ENCODE measurements at places on chromosomes 7 and 10. TPM values are rescaled to one million over a fixed set of nuclear protein-coding genes. Genes with fewer than 3 reads are reported as not detected.

GRCh38 chr7:70307544-70308106, 709.4 kb downstream of the AUTS2 start:
- no peak for DNase-seq

DNA sequence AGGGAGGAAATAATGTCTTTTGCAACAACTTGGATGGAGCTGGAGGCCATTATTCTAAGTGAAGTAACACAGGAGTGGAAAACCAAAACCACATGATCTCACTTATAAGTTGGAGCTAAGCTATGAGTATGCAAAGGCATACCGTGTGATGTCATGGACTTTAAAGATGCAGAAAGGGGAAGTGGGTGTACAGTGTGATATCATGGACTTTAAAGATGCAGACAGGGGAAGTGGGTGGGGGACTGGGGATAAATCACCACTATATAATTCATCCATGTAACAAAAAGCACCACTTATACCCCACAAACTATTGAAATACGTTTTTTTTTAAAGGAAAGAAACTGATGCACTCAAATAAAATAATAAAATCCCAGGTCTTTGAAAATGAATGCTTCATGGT, 29.5 kb downstream of the LYZL2 start:
- DNase-seq, result no peak

GRCh38 chr10:82660205-82660604, 785.2 kb downstream of the NRG3 start:
- no peak for DNase-seq

GRCh38 chr10:59266321-59266720, 89.9 kb downstream of the PHYHIPL start:
- DNase-seq, result no peak

GRCh38 chr7:16644636-16645592, 640 bp downstream of the ANKMY2 start:
- no peak for DNase-seq

GRCh38 chr7:34066411-34066810, 161.1 kb downstream of the BMPER start:
- no peak for DNase-seq

DNA sequence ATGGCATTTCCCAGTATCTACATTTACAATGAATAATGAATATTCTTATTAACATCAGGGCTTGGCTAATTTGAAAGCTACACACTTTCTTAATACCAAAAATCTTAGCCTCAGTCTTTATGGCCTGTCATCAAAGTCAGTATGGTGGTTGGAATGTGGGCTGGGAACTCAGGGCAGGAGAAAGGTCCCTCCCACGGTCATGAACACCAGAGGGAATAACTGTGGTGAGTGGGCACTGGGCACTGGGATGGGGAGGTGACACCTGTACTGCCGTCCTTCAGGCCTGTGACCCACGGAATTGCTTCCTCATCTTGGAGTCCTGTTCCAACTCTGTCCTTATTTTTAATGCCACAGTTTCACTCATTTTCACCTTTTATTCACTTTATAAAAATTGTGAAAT, 276.9 kb upstream of the PLPP4 start:
- DNase-seq, result no peak

DNA sequence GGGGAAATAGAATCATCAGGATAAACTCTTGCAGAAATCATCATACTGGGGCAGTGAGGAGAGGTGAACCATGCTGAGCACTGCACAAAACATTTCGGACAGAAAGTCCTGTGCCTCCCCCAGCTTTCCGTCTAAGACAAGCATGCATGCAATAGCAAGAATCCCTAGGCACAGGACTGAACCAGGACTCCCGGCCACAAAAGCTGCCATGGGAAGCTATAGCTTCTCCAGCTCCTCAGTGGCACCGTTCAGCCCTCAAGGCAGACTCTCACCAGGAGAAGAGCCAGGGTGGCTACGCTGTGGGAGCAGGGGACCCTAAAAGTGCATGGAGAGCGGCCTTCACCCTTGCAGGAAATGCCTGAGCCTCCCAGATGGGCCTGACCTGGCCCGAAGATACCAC, 70.8 kb downstream of the ASB13 start:
- DNase-seq, result no peak

DNA sequence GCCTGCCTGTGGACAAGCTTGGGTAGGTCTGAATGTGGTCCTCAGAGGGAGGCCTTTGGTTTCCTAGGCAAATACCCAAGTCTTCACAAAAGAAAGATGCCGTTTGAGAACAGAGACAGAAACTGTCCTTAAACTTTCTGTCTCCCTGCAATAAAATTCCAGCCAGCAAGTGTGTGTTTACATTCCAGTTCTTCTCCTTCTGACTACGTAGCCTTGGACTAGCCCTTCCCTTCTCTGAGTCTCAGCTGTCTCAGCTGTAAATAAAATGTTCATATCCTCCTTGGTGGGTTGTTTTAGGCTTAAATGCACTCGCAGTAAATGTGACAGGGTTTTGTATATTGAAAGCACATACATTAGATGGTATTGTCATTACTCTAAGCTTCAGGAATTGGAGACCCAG, 561.2 kb upstream of the MKI67 start:
- no peak for DNase-seq

DNA sequence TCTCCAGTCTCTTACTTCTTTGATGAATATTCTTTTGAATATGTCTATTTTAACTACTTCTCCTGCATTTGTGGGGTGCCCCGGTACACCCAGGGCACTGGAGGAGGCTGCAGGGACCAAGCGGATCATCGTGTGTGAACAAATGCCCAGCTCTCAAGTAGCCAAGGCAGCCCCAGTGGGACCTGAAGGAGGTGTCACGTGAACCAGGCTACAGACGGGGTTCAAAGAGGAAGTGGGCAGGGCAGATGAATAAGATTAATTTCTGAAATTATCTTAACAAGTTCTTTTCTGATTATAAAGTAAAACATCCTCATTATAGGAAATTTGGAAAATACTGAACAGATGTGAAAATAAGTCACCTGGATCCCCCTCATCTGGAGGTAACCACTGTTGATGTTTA, 78.4 kb upstream of the DUSP5 start:
- DNase-seq, result no peak

- DNase-seq, result peak; percentile 65
Observed at GRCh38 chr10:79260811-79261740, 86.2 kb upstream of the PPIF start.

DNA sequence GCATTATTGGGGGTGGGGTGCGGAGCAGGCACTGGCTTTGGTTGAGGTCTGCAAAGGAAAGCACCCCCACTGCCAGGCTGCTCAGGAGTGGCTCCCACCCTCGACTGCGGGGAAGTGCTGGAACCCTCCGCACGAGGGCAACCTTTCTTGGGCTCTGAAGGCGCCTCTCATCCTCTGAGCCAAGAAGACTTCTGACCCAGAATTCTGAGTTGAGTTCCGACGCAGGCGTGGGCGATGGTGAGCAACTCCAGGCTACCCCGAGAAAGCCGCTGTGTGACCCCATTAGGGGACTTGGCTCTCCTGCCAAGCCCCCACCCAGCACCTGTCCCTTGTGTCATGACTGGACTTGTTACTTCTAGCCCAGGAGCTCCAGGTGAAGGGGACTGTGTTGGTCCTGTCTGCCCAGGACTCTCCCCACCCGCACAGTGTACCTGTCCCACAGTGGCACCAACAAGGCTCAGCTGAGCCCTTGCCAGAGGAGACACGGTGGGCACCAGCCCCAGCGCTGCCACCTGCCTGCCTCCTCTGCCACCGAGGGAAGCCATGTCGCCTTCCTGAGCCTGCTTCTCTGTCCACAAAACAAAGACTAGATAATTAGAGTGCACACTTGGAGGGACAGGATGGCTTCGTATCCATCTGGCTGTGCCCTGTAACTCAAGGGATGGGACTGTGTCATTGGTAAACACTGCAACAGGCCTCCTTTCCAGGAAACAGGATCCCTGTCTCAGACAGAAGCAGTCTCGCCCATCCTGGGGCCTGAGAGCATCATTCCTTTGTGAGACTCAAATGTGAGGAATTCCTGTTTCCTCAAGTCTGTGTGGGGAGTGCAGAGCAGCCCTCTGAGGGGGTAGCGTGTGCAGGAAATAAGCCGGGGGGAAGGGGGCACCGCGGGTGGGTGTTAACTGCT, 128.8 kb downstream of the LHPP start:
- DNase-seq, result no peak

DNA sequence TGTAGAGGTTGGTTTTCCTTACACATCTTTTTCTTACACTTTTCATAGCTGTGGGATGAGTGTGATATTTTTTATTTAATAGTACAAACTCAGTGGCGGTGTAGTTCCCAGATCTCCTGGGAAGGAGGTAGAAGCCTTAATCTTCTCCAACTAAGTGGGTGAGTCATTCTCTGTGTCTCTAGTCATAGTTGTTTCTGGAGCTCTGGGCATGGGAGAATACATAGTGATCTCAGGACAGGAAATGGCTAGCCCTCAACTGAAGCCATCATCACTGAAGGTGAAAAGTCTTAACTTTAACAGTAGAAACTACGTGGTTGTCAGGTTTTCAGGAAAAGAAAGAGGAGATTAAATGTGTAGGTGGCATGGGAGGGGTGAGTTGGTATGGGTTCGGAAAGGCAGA, 319.4 kb upstream of the FZD8 start:
- DNase-seq, result no peak

GRCh38 chr7:154553711-154554265, 449.1 kb downstream of the PAXIP1 start:
- no peak for DNase-seq

- no peak for DNase-seq
Observed at GRCh38 chr7:54292171-54292925, 249.8 kb upstream of the VSTM2A start.

- DNase-seq, result no peak
Observed at GRCh38 chr7:143250822-143251221, 12.4 kb upstream of the GSTK1 start.

DNA sequence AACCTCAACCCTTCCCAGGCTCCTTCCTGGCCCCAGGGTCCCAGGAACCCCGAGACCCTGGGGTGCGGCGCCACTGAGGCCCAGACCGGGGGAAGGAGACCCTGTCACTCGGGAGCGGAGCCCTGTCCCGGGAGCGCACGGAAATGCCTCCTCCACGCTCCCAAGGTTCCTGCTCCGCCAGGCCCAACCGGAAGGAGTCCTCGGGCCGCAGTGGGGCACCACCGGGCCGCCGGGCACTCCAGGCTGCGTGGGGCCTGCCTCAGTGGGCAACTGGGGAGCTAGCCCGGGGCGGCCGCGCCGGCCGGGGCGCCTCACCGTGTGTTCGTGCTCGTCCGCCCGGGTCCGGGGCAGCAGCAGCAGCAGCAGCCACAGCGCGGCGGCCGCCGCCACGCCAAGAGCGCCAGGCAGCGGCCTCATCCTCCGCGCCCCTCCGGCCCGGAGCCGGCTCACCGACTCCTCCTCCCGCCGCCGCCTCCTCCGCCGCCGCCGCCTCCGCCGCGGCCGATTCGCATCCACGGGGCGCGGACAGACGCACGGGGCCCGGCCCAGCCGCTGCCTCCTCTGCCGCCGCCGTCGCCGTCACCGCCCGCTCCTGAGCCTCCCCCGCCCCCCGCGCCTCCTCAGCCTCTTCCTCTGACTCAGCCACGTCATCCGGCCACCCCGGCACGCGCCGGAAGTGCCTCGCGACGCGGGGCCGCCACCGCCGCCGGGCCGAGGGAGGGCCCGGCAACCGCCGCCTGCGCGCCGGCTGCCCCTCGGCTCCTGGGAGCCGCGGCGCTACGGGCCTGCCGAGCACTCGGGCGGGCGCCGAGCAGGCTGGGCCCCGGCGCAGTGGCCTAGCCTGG, at the start of gene TM9SF3:
Gene TM9SF3 (minus strand): TSS at position 594 of the 845 bp plus-strand sequence. CDS start 177 bp downstream, at position 417.
- DNase-seq, result peak; percentile 82

GRCh38 chr7:158450476-158451124, 137.0 kb downstream of the PTPRN2 start:
- no peak for DNase-seq

DNA sequence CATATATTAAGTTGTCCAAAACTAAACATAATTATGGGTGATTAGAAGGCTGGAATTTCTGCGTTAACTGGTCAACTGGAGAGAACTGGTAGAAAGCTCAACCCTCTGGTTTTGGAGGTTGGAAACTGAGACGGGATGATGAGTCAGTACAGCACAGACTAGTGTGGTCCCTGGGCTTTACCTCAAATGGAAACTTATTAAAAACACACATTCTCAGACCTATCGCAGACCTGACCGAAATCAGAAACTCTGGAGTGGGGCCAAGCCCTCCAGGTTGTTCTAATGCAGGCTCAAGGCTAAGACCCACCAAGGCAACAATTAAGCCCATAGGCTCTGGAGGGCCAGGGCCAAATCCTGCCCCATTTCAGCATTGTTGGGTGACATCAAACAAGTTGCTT, 136.9 kb downstream of the KCNMA1 start:
- no peak for DNase-seq

DNA sequence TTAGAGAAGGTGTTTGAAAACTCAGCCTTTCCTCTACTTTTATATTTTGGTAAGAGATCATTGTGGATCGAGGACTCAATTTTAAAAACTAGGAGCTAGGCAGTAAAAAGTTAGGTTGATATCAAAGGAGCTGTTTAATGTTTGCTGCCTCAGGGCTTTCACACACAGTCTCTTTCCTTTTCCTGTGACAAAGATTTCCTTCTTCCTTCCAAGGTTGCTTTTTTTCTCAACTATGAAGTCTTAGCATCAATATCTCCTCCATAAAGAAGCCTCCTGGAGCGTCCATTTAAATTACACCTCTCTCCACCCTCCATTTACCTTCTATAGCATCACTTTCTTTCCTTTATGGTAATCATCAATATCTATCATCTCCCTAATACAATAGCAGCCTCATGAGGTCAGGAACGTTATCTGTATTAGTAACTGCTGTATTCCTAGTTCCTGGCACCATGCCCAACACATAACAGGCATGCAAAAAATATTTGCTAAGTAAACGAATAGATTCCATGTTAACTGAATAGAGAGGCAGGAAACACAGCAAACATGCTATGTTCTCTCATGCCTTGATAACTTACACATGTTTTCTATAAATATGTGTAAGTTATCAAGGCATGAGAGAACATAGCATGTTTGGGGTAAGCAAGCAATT, 48.5 kb downstream of the GNAT3 start:
- no peak for DNase-seq

GRCh38 chr10:32073659-32074058, 17.4 kb upstream of the KIF5B start:
- no peak for DNase-seq

- DNase-seq, result no peak
Observed at GRCh38 chr10:124616040-124616835, 127.9 kb downstream of the FAM53B start.

- DNase-seq, result no peak
Observed at GRCh38 chr7:45215601-45216062, 58.0 kb downstream of the RAMP3 start.

DNA sequence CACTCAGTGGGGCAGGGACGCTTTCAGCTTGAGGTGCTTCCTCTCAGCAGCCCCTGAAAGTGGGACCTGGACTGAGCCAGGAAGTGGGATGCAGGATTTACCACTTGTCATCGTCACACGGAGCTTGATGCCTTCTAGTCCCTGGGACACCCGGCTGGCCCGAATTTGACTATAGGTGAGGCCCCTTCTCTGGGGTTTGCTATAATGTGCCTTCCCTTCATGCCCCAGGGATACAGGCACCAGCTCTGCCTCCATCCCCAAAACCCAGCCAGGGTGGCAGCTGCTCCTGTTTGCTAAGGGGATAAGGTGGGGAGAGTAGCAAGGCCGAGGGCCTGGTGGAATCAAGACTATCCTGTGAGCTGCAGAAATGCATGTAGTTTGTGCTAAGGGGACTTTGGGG, 235.0 kb downstream of the GLRX3 start:
- DNase-seq, result no peak

Gene SPDYE16
- 1.6 TPM for polyA plus RNA-seq

Gene ANKRD7
- 4.2 TPM for polyA plus RNA-seq

Gene LHFPL3
- 8.4 TPM for polyA plus RNA-seq

Gene ARMH3
- polyA plus RNA-seq, result 18.7 TPM

Gene GDF2
- not detected for polyA plus RNA-seq

Gene MAGI2
- polyA plus RNA-seq, result 33.9 TPM

Gene NSMCE4A
- 89.9 TPM for polyA plus RNA-seq

Gene NRF1
- 21.9 TPM for polyA plus RNA-seq

Gene ODAD2
- 1.2 TPM for polyA plus RNA-seq

Gene PTPN20
- 2.4 TPM for polyA plus RNA-seq

Gene TMEM270
- not detected for polyA plus RNA-seq

Gene BICC1
- polyA plus RNA-seq, result 70.8 TPM

Gene LOXL4
- polyA plus RNA-seq, result 3.3 TPM
